ENCODE measurements at places on chromosomes 7 and 10. TPM values are rescaled to one million over a fixed set of nuclear protein-coding genes. Genes with fewer than 3 reads are reported as not detected.

LGI1 gene
- polyA plus RNA-seq: 0.31 TPM

TSPAN12 gene
- 9.7 TPM for polyA plus RNA-seq

TEX36 gene
- not detected for polyA plus RNA-seq

PRPS1L1 gene
- not detected for polyA plus RNA-seq

GSTO2 gene
- polyA plus RNA-seq: 51.3 TPM

DYNC1I1 gene
- polyA plus RNA-seq: 1.9 TPM

TRPV5 gene
- polyA plus RNA-seq: not detected

GNGT1 gene
- 1.6 TPM for polyA plus RNA-seq

CALN1 gene
- polyA plus RNA-seq: 7.6 TPM

LIPJ gene
- polyA plus RNA-seq: not detected

BHLHA15 gene
- 1.4 TPM for polyA plus RNA-seq

FAM221A gene
- polyA plus RNA-seq: 31.9 TPM
